Activated CD4-positive, alpha-beta T cell treated with anti-CD3 and anti-CD28 coated beads, Interleukin-2, amount 50 U/mL, for 24 hours (primary cell): ENCODE measurements at places on chromosomes 4 and X.

GRCh38 chrX:120751683-120752082 is 121.8 kb upstream of the C1GALT1C1 start:
- no peak for DNase-seq

GRCh38 chr4:125243789-125244397 is 70.9 kb upstream of the FAT4 start:
- DNase-seq: no peak

GRCh38 chr4:42750091-42750490 is 93.2 kb upstream of the ATP8A1 start:
- DNase-seq: peak; percentile 7

DNA sequence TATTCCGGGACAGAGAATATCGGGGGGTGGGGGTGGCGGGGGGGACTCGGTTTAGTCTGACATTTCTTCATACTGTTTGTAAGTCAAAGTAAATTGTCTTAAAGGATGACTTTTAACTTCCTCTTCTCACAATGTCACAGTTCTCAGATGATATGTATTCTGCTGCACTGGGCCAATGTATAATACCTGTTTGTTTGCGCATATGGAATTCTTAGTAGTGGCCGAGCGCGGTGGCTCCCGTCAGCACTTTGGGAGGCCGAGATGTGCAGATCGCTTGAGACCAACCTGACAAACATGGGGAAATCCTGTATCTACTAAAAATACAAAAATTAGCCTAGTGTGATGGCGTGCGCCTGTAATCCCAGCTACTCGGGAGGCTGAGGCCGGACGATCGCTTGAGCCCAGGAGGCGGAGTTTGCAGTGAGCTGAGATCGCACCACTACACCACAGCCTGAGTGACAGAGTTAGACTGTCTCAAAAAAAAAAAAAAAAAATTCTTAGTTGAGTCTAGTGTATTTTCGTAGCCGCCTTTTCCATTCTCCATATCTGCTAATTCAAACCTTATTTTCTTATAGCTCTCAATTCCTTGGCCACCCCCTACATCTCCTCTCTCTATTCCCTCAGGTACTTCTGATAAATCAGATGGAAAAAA is 851 bp downstream of the POLR2B start:
- DNase-seq: no peak

DNA sequence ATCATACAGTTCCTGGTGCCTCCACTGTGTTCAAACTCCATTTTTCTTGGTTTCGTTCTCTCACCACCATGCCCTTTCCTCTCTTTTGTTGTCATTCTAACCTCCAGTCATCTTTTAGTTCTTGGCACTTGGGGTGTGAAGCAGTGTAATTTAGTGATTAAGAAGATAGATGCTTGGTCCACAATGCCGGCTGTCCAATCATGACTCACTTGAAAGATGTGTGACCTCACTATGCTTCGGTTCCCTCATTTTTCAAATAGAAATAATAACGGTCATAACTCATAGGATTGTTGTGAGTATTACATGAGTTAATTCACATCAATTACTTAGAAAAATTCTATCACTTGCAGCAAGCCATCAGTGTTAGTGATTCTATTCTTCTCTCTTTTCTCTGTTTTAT is 327.8 kb downstream of the ADGRL3 start:
- no peak for DNase-seq

DNA sequence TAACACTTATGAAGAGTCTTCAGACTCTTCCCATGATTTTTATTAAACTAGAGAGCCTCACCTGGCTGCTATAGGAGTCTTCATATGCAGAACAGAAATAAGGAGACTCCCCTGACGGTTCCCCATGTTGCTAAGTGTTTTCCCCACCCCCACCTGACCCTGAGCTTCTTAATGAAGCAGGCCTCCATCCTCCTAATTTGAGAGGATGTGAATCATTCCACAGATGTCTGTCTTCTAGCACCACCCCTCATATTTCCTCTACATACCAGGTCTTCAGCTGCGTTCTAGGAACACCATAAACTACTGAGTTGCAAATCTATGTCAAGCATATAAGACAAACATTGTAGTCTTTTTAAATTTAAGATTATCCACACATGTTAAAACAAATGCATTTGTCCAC is 36.9 kb downstream of the RP2 start:
- no peak for DNase-seq

DNA sequence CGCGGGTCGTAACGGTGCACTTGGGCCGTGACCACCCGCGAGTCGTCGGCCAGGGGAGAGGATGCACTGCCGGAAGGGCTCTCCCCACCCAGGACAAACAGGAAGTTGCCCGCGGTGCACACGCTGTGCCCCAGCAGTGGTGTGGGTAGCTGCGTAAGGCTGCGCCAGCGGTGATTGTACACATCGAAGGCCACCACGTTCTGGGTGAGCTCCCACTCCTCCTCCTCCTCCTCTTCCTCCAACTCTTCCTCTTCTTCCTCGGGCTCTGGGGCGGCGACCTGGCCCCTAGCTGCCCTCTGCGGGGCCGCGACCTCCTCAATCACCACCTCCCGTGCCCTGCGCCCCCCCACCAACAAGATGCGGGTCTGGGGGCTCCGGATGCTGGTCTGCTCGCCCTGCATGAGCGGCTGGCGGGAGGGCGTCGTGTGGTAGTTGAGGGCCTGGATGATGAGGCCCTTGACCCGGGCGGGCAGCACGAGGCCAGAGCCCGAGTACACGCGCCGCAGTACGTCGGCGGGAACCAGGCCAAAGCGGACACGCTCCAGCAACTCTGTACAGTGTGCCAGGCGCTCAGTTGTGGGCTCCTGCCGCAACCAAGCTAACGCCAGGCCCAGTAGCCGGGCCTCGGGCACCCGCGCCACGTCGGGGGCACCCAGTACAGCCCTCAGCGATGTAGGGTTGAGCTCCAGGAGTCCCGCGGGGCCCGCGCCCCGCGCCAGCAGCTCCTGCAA is 1.4 kb downstream of the KLHL34 start:
- DNase-seq: no peak

DNA sequence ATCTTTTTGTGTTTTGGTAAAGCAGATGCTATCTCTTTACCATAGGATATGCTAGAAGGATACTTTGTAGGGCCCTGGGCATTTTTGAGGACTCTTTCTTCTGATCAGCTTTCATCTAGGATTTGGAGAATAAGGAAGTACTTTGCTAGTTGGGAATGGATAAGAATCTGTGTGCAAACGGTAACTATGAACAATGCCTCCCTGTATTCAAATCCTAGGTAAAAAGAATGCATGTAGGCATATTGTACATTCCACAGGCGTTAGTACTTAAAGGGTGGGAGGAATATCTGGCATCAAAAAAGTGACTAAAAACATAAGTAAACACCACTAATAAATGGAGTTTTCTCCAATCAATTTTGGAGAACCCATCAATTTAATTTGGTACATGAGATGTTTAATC is 59.7 kb downstream of the SH3BGRL start:
- no peak for DNase-seq

GRCh38 chr4:36870121-36870520 is 374.4 kb upstream of the NWD2 start:
- no peak for DNase-seq

- no peak for DNase-seq
Measured at GRCh38 chr4:38867478-38868058, at the start of gene FAM114A1. FAM114A1 (plus strand) TSS chr4:38867806; CDS start chr4:38878079, 10,273 bp downstream.

DNA sequence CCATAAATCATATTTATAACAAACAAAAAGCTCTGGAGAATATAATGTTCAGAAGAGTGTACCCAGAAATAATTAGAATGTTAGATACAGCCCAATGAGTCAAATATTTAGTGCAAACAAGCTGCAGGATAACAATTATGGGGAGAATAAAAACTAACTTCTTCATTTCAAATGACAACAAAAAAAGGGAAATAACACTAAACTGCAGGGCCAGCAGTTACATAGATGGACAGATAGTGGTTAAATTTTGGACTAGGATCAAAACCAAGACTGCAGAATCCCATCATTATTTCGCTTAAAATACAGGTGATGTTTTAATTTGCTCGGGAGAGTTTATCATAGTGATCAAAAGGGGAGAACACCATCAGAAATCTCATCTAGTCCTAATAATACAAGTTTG is 617 bp upstream of the GPR34 start:
- no peak for DNase-seq

DNA sequence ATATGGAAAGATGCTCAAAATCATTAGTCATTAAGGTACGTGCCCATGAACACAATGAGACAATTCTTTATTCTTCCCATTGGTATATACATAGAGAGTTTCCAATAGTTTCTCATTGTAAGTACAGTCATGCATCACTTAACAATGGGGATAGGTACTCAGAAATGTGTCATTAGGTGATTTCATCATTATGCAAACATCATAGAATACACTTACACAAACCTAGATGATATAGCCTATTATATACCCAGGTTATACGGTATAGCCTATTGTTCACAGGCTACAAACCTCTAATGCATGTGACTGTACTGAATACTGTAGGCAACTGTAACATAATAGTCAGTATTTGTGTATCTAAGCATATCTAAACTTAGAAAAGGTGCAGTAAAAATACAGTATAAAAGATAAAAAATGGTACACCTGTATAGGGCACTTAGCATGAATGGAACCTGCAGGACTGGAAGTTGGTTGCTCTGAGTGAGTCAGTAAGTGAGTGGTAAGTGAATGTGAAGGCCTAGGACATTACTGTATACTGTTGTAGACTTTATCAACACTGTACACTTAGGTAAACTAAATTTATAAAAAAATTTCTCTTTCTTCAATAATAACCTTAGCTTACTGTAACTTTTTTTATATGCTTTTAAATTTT is 49.6 kb downstream of the KLHL13 start:
- DNase-seq: no peak

DNA sequence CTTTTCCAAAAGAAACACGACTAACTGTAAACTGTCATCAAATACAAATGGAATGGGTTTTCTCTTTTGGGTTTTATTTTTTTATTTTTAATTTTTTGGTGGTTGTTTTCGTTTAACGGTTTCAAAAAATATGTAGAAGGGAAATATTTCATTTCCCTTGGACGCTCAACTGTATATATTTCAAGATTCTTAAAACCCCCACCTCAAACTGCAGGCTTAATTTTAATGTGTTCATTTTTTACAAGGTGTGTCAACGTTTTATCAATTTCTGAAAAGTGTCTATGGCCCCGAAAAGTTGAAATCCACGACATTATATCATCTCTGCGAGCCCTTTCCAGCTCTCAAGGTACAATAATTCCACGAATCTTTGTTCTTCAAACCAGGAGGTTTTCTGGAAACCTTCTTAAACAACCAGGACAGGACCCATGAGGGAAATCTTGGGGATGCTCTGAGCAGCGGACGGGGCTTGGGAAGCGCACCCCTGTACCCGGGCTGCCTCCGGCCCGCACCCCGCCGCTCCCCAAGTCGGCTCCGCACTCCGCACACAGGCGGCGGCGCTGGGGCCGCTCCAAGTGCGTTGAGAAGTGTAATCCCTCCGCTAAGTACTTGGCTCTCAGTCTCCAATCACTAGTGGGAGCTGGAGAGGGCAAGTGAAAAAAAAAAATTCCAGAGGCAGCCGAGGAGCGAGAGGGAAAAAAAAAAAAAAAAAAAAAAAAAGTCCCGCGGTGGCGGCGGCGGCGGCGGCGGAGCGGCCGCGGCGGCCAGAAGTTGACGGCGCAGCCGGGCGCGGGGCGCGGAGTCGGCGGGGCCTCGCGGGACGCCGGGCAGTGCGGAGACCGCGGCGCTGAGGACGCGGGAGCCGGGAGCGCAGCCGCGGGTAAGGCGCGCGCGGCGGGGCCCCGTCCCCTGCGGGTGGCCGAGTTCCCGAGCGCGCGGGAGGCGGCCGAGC is at the start of gene BMPR1B:
BMPR1B (plus strand) TSS at position 764 of the 949 bp plus-strand sequence. CDS start 346,470 bp downstream, outside the sequence.
- no peak for DNase-seq

GRCh38 chr4:36446275-36446674 is 164.9 kb downstream of the DTHD1 start:
- DNase-seq: no peak

- no peak for DNase-seq
Measured at GRCh38 chr4:170743633-170744032, 653.9 kb upstream of the AADAT start.

DNA sequence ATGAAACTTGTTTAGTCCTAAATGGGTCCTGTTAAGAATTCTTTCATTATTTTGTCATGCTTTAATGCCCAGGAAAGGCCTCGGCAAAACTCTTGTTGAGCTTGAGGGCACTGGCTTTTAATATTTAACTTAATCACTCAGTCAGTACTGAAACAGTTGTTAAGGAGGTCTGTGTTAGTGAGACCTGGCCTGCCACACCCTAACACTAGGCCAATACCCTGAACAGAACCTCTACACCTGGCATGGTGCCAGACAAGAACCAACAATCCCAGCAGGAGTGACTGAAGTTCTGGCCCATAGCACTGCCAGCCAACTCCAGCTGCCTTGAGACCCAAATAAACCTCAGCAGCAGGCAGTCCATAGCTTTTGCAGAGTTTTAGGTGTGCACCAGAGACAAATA is 85.7 kb upstream of the ITM2A start:
- DNase-seq: no peak
